ENCODE measurements at places on chromosomes 7 and 10. TPM values are rescaled to one million over a fixed set of nuclear protein-coding genes. Genes with fewer than 3 reads are reported as not detected.
A peak's percentile ranks its signal among the peaks of the same experiment; 100 is the strongest.

Gene CSGALNACT2
- total RNA-seq, result 22.3 TPM

Gene PVRIG
- total RNA-seq, result not detected

Gene DDC
- not detected for total RNA-seq

Gene BPGM
- 10.7 TPM for total RNA-seq

Gene PRKAR2B
- total RNA-seq, result 0.51 TPM

Gene AGR2
- 147 TPM for total RNA-seq

Gene STEAP4
- total RNA-seq, result 0.10 TPM

Gene HIPK2
- 34.1 TPM for total RNA-seq

Gene HIF1AN
- 83.1 TPM for total RNA-seq

Gene SLC29A4
- total RNA-seq, result 38.9 TPM

Gene EIF5AL1
- total RNA-seq, result 1.6 TPM

Gene UPK3BL2
- 14.4 TPM for total RNA-seq

Gene BEND7
- 7.6 TPM for total RNA-seq

Gene PNLIPRP3
- total RNA-seq, result not detected

Gene ABLIM1
- 274 TPM for total RNA-seq

GRCh38 chr7:17302575-17303142 lies 4.2 kb downstream of the AHR start:
- H3K4me1 ChIP-seq, result peaks cover 61% of the 10 kb centered on the region
- no peak for DNase-seq
- peak overlapping the region; percentile 30 for H3K4me3 ChIP-seq

DNA sequence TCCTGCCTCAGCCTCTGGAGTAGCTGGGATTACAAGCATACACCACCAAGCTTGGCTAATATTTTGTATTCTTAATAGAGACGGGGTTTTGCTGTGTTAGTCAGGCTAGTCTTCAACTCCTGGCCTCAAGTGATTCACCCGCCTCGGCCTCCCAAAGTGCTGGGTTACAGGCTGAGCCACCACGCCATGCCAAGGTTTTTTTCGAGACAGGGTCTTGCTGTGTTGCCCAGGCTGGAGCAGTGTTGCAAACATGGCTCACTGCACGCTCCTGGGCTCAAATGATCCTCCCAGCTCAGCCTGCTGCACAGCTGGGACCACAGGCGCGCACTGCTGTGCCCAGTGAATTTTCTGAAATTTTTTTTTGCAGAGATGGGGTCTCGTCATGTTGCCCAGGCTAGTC lies 3.3 kb upstream of the SEC31B start:
- no peak overlapping the region for H3K4me3 ChIP-seq
- no peak for DNase-seq
- H3K27ac ChIP-seq, result no peak overlapping the region
- H3K27me3 ChIP-seq, result no peaks in the 10 kb centered on the region
- peaks cover under 1% of the 10 kb centered on the region for H3K4me1 ChIP-seq
- H3K36me3 ChIP-seq, result no peaks in the 10 kb centered on the region

- peaks cover 6% of the 10 kb centered on the region for H3K27me3 ChIP-seq
- no peaks in the 10 kb centered on the region for H3K4me1 ChIP-seq
Observed at GRCh38 chr10:44396671-44397191, 11.8 kb upstream of the CXCL12 start.

DNA sequence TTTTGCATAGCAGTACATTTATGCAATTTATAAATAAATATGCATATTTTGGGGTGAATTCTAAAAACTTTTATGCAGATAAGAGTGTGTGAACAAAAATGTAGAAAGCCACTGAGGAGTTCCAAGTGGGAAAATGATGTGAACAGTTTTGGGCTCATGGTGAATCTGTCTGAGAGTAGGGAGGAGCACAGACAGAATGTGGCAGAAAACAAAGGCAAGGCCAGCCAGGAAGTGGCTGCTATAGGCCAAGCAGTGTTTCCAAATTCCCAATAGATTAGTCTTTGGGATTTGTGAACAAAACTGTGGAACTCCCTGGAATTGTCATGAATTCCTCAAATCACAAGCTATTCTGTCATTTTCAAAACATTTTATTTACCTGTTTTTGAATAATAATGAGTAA lies 73.6 kb upstream of the AMPH start:
- DNase-seq, result no peak
- H3K4me1 ChIP-seq, result no peaks in the 10 kb centered on the region
- H3K27me3 ChIP-seq, result 0 out of 2 replicates have a peak, but pooled peaks cover 4% of the 10 kb centered on the region
- H3K36me3 ChIP-seq, result no peaks in the 10 kb centered on the region
- no peak overlapping the region for H3K27ac ChIP-seq

- no peaks in the 10 kb centered on the region for H3K4me1 ChIP-seq
- no peak overlapping the region for H3K27ac ChIP-seq
- no peak overlapping the region for H3K4me3 ChIP-seq
- DNase-seq, result no peak
- H3K27me3 ChIP-seq, result no peaks in the 10 kb centered on the region
- H3K36me3 ChIP-seq, result no peaks in the 10 kb centered on the region
Observed at GRCh38 chr10:14309593-14309992, 21.1 kb downstream of the FRMD4A start.

DNA sequence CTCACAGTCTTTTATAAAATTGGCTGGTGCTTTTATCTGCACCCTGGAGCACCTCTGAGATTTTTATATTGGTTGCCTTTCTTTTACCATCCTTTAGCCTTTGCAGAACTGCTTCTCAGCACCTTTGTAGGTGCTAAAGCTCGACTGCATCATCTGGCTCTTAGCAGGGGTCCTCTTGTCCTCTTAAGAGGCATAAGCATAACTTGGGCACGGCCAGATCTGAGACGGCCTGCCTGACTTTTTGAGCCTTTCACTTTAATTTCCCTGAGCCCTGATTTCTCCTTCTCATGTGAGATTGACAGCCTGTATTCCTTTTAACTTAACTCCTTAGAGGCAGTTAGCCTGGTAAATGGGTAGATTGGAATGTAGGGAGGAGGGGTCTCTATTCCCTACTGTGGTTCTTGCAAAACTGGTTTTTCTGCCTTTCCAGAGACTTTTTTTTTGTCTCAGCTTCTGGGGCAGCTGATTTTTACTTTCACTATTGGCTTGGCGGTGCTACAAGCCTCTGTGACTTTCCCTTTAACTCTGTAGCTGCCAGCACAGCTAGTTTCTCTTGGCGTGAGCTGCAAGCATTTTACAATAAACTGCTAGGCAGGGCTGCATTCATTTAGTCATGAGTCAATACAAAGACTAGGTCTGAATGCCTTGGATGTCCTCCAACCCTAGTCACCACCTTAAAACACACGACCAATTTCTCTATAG lies 24.0 kb downstream of the ZPBP start:
- H3K4me1 ChIP-seq, result peaks cover 8% of the 10 kb centered on the region
- H3K4me3 ChIP-seq, result peak overlapping the region; percentile 53
- H3K27ac ChIP-seq, result no peak overlapping the region
- no peaks in the 10 kb centered on the region for H3K36me3 ChIP-seq
- DNase-seq, result peak; percentile 8

DNA sequence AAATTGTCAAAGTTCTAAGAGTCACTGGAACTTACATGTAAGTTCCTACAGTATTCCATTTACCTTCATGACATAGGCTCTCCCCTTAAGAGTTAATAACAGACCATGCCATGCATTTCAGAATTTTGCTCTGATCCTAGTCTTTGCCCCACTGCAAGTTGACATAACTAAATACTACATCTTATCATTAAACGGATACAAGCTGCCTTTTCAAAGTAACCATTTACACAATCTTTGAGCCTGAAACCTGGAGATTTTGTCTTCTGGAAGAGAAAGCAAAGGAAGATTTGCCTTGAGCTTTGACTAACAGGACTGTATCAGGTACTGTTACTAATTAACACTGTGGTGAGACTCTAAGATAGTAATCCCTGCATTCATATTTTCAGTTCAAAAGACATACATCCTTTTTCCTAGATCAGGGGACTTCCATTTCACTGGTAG lies 9.3 kb upstream of the AKR1D1 start:
- DNase-seq, result no peak
- H3K4me1 ChIP-seq, result no peaks in the 10 kb centered on the region
- no peak overlapping the region for H3K27ac ChIP-seq

DNA sequence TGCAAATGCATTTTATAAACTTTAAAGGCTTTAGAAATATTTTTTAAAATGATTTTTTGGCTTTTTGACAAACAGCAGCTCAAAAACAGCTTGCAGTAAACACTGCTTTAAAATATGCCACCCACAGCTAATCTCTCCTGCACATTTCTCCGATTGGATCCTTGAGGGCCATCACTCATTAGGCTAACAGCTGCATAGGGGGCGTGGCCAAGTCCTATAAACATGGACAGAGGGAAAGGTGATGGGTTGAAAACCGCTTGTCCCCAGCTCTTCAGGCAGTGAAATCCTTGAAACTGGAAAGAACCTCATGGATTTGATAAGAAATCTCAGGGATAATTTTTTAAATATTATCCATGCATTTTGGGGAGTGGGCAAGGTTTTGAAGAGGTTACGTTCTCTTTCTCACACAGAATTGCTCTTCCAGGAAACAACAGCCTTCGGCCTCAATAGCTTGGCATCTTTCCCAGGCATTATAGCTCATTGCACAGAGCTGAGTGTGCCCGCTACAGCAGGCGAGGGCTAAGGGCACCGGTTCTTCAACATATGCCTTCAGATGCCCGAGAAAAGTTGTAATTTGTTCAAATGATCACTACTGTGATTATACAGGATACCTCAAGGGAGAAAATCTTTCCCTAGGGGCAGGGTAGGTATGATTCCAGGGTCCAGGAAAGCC lies 1.7 kb downstream of the PLEKHS1 start:
- no peak overlapping the region for H3K27ac ChIP-seq
- no peak for DNase-seq
- no peaks in the 10 kb centered on the region for H3K36me3 ChIP-seq
- H3K4me1 ChIP-seq, result no peaks in the 10 kb centered on the region
- H3K27me3 ChIP-seq, result peaks cover 3% of the 10 kb centered on the region

GRCh38 chr10:75023074-75023473 lies 88.4 kb upstream of the SAMD8 start:
- no peaks in the 10 kb centered on the region for H3K27me3 ChIP-seq
- H3K36me3 ChIP-seq, result no peaks in the 10 kb centered on the region
- H3K4me1 ChIP-seq, result peaks cover 10% of the 10 kb centered on the region

GRCh38 chr7:158120716-158121115 lies 466.9 kb downstream of the PTPRN2 start:
- H3K4me1 ChIP-seq, result no peaks in the 10 kb centered on the region
- no peak for DNase-seq
- H3K27me3 ChIP-seq, result no peaks in the 10 kb centered on the region
- H3K27ac ChIP-seq, result no peak overlapping the region
- H3K4me3 ChIP-seq, result no peak overlapping the region
- H3K36me3 ChIP-seq, result no peaks in the 10 kb centered on the region

DNA sequence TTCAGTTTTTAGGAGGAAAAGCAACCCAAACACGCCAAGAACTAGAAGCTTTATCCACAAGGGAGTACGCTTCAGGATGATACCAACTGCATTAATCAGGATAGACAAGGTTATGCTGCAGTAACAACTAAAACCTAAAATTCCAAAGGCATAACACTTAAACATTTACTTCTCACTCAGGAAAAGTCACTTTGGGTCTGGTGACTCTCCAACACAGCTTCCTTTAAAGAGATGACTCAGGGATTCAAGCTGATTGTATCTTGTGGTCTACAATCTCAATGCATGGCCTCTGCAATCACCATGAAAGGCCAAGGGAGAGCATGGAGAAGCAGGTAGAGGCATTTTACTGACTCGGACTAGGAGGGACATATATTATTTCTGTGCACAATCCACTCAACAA lies 315.8 kb downstream of the KCNMA1 start:
- no peak overlapping the region for H3K27ac ChIP-seq
- peaks cover 9% of the 10 kb centered on the region for H3K4me1 ChIP-seq
- H3K36me3 ChIP-seq, result no peaks in the 10 kb centered on the region
- H3K4me3 ChIP-seq, result no peak overlapping the region
- H3K27me3 ChIP-seq, result no peaks in the 10 kb centered on the region

- H3K4me3 ChIP-seq, result no peak overlapping the region
- no peaks in the 10 kb centered on the region for H3K4me1 ChIP-seq
- no peaks in the 10 kb centered on the region for H3K36me3 ChIP-seq
- no peak overlapping the region for H3K27ac ChIP-seq
Observed at GRCh38 chr7:1842321-1843221, 172.5 kb downstream of the ELFN1 start.

- peak overlapping the region; percentile 100 for H3K27ac ChIP-seq
- peaks cover 14% of the 10 kb centered on the region for H3K36me3 ChIP-seq
- H3K4me3 ChIP-seq, result peak overlapping the region; percentile 2
- DNase-seq, result peak; percentile 98
- H3K27me3 ChIP-seq, result no peaks in the 10 kb centered on the region
Observed at GRCh38 chr10:93458821-93459257, 23.3 kb downstream of the MYOF start.

GRCh38 chr10:33055625-33056024 lies 97.6 kb upstream of the ITGB1 start:
- H3K27ac ChIP-seq, result no peak overlapping the region
- H3K4me3 ChIP-seq, result no peak overlapping the region
- H3K27me3 ChIP-seq, result no peaks in the 10 kb centered on the region
- H3K36me3 ChIP-seq, result no peaks in the 10 kb centered on the region

GRCh38 chr7:138502023-138502767 lies 42.1 kb downstream of the TRIM24 start:
- no peak for DNase-seq
- H3K4me3 ChIP-seq, result no peak overlapping the region
- no peaks in the 10 kb centered on the region for H3K27me3 ChIP-seq

DNA sequence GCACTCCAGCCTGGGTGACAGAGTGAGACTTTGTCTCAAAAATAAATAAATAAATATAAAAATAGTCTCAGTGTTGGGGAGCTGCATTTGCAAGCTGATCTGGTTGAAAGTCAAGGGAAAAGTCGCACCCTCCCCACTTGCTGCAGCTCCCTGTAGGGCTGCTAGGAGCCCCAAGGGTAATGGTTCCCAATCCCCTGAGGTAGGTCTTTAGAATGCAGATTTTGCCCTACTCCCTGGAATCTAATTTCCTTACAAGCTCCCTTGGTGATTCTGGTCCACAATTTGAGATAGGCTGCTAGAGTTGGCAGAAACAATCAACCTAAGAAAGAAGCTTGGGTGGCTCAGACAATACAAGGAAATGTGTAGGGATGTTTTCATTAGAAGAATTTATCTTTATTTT lies 232.5 kb upstream of the YAE1 start:
- H3K36me3 ChIP-seq, result no peaks in the 10 kb centered on the region
- no peak overlapping the region for H3K4me3 ChIP-seq
- DNase-seq, result no peak
- peaks cover 3% of the 10 kb centered on the region for H3K27me3 ChIP-seq
- H3K4me1 ChIP-seq, result no peaks in the 10 kb centered on the region

- no peak overlapping the region for H3K4me3 ChIP-seq
- H3K27me3 ChIP-seq, result no peaks in the 10 kb centered on the region
- no peak for DNase-seq
- no peaks in the 10 kb centered on the region for H3K36me3 ChIP-seq
- no peaks in the 10 kb centered on the region for H3K4me1 ChIP-seq
Observed at GRCh38 chr10:31698181-31698830, 230.3 kb downstream of the ARHGAP12 start.

DNA sequence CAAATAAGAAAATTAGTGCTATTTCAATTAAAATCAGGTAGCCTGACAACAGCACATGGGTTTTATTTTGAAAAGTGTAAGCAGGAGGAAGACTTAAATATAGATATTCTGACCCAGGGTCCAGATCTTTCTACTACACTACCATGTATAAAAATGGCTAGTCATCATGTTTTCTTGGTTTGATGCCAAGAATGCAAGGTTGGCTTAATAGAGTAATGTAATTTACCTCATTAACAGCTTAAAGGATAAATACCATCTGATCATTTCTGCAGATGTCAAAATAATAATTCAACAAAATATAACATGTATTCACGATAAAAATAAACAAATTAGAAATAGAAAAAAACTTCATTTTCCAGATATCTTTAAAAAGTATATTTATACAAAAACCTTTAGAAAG lies 39.4 kb downstream of the FRMD4A start:
- H3K4me1 ChIP-seq, result no peaks in the 10 kb centered on the region
- no peaks in the 10 kb centered on the region for H3K36me3 ChIP-seq
- no peaks in the 10 kb centered on the region for H3K27me3 ChIP-seq
- H3K27ac ChIP-seq, result no peak overlapping the region

All from Panc1 (cell line).